ENCODE measurements at places on chromosomes 7 and 10.

GRCh38 chr7:104850374-104850773 is 163.6 kb upstream of the KMT2E start:
- no peak for DNase-seq

DNA sequence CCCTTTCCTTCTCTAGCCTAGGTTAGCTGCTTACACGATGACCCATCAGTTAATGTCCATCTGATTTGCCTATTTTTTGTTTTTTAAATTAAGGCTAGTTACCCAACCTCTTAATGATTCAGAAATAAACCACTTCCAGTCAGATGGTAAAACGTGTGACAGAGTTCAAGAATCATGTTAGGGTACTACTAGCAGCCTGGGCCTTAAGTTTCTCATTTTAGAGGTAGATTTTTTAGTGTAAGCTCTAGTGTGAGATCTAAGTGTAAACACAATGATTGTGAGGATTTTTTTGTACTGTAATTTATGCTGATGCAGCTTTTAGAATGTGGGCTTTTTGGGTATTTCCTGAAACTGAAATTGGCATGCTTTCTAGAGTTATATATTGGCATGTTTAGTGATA is 130.0 kb downstream of the CDK14 start:
- no peak for DNase-seq

- DNase-seq = no peak
Observed at GRCh38 chr7:104933022-104933421, 81.0 kb upstream of the KMT2E start.

- DNase-seq = no peak
Observed at GRCh38 chr10:132298038-132298881, 9.5 kb downstream of the STK32C start.

- no peak for DNase-seq
Observed at GRCh38 chr10:130339091-130339490, 202.9 kb downstream of the GLRX3 start.

DNA sequence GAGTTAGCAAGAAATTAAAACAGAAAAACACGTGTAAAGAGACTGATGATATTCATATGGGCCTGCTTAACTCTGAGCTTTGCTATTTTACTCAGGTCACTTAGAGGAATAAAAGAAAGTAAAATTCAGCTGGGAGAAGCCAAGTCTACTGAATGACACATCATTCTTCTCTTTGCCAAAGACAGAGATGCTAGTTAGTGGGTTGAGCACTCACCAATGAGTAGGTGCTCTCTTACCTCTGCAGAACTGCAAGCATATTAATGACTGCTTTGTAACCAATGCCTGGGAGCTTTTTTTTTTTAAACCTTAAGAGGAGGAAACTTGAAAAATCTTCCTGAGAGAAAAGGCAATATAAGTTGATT is 44.8 kb upstream of the BAMBI start:
- no peak for DNase-seq

DNA sequence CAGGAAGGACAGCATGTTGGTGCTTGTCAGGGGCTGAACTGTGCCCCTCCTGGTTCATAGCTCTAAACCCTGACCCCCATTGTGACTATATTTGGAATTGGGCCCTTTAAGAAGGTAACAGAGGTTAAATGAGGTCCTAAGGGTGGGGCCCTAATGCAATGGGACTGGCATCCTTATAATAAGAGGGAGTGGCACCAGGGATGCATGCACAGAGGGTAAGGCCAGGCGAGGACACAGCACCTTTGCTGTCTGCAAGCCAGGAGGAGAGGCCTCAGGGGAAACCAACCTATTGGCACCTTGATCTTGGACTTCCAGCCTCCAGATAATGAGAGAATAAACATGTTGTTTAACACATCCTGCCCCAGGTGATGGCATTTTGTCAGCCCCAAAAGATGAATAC is 61.3 kb upstream of the EBF3 start:
- no peak for DNase-seq

DNA sequence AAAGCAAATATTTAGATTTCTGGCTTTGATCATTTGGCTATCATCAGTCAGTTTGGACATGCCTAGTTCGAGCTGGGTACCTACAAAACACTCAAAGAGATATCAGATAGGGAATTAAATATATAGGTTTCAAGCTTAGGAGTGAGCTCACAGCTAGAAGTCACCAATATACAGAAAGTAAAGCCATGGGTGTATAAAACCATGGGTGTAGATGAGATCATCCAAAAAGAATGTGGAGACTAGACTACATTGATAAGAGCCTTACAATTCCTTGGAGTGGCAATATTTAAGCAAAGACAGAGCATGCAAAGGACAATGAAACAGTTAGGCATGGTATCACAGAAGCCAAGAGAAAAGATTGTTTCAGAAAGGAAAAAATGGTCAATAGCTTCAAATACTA is 7.2 kb upstream of the RALA start:
- DNase-seq = no peak

GRCh38 chr10:74888962-74889661 is 62.7 kb downstream of the KAT6B start:
- DNase-seq = no peak

- no peak for DNase-seq
Observed at GRCh38 chr10:110081911-110082310, 74.1 kb downstream of the ADD3 start.

DNA sequence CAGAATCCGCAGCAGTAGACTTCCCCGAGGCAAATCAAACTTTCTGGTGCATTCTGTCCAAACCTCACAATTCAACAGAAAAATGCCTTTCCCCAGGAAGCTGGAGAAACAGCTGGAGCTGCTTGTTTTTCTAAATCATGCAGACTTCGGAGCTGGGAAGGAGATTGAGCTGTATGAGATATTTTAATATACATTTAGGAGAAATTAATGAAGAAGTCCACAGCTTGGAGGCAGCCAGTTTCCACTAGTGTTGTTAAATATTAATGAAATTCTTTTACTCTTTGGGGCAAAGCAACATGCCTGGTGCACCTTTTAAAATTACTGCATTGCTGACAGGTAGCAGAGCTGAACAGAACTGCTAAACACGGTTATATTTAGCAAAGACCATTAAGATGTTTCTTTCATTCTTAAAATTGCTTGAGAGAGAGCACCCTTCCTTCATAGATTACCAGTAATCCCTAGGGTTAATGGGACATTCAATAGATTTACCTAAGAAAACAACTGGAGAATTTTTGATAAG is 566.4 kb downstream of the SORCS3 start:
- DNase-seq = no peak

GRCh38 chr10:95394161-95394880 is 103.5 kb upstream of the PDLIM1 start:
- no peak for DNase-seq

- no peak for DNase-seq
Observed at GRCh38 chr7:12152196-12152918, 58.7 kb upstream of the TMEM106B start.

DNA sequence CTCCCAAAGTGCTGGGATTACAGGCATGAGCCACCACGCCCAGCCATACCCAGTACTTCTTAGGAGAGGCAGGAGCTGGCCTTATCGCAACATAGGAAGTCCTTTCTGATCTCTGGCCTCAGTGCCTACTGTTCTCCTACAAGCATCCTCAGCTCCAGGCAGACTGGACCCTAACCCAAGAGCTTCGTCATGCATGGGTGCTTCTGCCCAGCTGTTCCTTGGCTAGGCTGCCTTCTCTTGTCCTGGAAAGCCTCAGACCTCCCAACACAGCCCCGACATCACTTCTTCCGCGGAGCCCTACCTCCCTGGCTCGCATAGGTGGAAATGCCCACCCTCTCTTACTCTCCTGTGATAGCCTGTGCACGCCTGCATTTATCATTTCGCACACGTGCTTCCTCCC is 15.8 kb downstream of the BCL7B start:
- no peak for DNase-seq

DNA sequence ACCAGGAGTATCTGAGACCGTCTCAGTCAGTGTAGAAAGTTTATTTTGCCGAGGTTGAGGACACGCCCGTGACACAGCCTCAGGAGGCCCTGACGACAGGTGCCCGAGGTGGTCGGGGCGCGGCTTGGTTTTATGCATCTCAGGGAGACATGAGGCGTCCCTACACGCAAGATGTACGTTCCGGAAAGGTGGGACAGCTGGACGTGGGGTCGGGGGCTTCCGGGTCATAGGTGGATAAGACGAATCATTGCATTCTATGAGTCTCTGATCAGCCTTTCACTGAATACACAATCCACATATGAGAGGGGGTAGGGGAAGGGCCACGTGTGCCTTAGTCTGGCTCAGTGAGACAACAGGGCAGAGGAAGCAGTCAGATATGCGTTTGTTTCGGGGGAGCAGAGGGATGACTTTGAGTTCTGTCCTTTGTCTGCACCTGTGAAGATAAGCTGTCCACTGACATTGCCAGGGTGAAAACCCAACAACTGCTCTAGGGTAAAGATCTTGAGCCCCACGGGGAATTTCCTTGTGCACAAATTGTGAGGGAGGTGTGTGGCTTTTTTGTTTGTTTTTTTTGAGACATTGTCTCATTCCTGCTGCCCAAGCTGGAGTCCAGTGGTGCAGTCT is 66.2 kb downstream of the DNAJB6 start:
- no peak for DNase-seq

DNA sequence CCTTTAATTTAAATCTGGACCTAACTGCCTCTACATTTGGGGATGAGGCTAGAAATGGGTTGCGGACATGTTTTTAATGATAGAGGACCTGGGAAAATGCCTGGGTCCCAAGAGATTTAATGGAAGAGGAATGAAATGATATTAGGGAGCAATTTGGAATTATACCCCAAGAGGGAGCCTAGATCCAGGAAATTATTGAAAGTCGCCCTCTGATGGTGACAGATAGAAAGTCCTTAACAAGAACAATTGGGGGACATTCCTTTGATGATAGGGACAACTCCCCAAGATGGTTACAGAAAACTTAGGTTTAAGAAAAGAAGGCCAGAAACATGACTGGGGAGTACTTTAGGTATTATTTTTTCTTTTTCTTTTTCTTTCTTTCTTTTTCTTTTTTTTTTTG is 9.5 kb upstream of the TSGA13 start:
- no peak for DNase-seq

DNA sequence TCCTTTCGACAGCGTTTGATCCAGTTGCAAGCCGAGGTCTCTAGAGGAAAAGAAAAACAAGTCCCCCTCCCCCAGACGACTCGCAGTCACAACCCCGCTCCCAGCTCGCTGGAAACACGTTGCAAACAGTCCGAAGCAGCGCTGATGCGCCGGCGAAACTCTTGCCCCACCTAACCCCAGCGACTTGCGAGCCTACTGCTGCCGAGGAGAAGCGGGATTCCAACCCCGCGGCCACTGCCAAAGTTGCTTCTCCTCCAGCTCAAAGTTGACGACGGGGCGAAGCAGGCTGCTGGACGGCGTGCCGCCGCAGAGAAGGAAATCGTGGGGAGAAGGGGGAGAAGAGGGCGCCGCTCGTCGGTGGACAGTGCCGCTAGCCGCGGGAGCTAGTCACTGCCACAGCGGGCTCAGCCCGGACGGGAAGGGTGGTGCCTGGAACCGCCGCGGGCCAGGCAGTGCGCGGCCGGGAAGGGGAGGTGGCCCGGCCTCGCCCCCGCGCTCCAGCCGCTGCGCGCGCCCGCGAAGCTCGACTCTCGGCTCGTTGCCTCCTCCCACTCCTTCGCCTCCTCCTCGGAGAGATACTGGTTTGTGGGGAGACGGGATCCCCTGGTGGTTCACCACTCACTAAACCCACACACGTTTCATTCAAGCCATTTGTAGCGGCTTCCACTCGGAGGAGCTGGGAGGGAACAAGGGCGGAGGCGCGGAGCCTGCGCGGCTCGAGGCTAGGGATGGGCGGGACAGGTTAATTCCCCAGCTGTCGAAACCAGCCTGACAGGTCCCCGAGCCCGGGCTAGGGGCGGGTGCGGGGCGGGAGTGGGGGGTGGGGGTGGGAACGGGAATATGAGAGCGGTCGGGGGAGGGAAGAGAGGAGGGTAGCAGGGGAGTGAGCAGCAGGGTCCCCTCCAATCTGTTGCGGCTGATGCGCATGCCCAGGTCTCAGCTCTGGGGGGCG is at the start of gene GPR37:
Gene GPR37 (minus strand): TSS at position 392 of the 952 bp plus-strand sequence. CDS start 816 bp downstream, outside the sequence.
- DNase-seq = no peak

DNA sequence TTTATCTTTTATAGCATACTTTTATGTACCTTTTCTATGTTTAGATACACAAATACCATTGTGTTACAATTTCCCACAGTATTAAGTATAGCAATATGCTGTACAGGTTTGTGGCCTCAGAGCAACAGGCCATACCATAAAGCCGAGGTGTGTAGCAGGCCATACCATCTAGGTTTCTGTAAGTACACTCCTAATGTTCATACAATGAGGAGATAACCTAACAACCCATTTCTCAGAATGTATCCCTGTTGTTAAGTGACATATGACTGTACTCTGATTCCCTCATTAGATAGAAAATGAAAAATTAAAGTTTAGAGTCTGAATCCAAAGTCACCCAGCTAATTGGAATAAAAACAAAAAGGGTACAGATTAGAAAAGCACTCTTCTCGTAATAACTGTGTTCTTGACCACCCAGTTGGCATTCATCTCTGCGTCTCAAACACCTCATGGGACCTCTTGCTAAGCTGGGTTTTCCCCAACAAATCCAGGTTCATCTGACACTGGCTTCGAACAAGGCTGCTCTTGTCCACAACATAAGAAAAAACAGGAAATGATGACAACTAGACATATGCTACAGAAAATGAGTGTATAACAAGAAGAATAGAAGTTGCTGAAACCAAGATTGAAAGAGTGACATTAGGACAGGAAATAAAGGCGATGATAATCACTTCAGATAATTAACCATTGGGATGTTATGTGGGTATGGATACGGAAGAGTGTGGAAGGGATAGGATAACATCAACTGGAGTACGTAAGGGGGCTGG is 1.4 kb downstream of the NDUFB8 start:
- no peak for DNase-seq

DNA sequence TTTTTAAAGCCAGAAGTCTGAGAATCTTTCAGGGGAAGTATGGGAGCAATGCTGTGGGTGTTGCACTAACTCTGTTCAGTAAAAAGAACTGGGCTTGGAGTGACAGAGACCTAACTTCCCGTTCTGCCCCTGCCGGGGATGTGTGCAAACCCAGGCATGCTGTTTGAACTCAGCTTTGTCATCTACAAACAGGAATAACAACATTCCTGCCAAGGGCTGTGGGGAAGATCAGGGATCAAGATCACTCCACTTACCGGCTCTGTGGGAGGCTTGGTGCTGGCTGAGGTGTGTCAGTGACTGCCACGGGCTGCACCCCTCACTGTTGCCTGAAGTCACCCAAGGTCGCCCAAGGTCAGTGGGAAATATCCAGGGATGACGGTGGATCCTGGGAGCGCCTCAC is 23.1 kb upstream of the DRGX start:
- no peak for DNase-seq

DNA sequence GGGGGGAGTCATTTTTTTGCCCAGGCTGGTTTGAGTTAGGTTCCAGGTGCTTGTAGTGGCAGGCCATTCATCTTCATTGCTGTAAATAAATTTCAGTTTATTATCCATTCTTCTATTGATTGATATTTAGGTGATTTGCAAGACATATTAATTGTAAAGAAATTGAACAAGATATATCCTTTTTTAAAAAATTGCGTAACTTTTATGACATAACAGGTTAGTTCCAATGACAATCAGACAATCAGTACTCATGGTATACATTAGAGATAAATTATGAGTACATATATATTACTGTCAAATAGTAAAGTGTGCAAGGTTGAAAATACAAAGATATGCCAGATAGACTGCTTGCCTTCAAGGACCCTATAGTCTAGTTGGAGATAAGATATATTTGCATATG is 92.2 kb upstream of the GLCCI1 start:
- DNase-seq = no peak

- DNase-seq = no peak
Observed at GRCh38 chr10:66215920-66216319, 709.9 kb upstream of the LRRTM3 start.

- DNase-seq = no peak
Observed at GRCh38 chr7:28481091-28481926, 69.0 kb downstream of the CREB5 start.

All from activated CD8-positive, alpha-beta memory T cell treated with anti-CD3 and anti-CD28 coated beads for 1 hour (primary cell).